Activated CD4-positive, alpha-beta T cell treated with anti-CD3 and anti-CD28 coated beads, Interleukin-2, amount 10 ng/mL, durations not matched to agents 7 days and 5 days (primary cell): ENCODE measurements at places on chromosomes 5 and 9. TPM values are rescaled to one million over a fixed set of nuclear protein-coding genes. Genes with fewer than 3 reads are reported as not detected.

SPATA31E1 gene
- not detected for total RNA-seq

LRRC19 gene
- total RNA-seq: not detected

ECM2 gene
- total RNA-seq: not detected

SHOC1 gene
- not detected for total RNA-seq

PFN3 gene
- not detected for total RNA-seq

FNIP1 gene
- total RNA-seq: 24.8 TPM

ZBTB34 gene
- total RNA-seq: 8.7 TPM

DNA sequence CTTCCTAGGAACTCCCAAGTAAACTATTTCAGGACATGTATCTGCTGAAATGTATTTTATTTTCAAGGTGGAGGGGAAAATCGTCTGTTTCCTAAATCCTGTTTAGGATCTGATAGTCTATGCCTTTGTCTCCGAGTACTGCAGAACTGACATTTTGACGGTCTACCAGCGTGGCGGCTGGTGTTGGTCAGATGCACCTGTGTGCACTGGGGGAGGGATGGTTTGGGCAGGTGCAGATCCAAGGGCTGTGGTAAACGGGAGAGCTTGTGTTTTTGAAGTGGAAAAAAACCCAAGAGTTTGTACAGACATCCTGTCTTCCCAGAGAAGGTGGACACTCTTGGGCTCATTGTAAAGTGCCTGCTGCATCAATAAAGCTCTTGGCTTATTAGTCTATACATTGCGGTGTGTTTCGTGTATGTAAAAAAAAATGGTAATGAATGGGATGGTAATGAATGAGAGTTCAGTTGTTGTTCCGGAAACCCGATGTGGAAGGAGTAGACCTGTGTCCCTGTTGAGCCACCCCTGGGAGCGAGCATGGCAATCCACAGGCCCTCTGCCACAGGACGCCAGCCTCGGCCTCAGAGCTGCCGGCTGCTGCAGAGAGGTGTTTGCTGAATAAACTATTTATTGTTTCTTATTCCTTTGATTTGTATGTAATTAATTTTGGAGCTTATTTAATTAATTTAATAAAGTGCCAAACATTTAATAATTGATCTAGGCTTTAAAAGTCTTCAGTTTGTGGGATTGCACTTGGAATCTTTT, 15.3 kb downstream of the ARPC5L start:
- DNase-seq: no peak

- DNase-seq: no peak
Observed at GRCh38 chr9:10127867-10128266, 484.9 kb downstream of the PTPRD start.

GRCh38 chr9:113910036-113910639, 34.0 kb downstream of the ZNF618 start:
- DNase-seq: no peak

- DNase-seq: no peak
Observed at GRCh38 chr9:126403397-126403796, 76.8 kb downstream of the MVB12B start.

DNA sequence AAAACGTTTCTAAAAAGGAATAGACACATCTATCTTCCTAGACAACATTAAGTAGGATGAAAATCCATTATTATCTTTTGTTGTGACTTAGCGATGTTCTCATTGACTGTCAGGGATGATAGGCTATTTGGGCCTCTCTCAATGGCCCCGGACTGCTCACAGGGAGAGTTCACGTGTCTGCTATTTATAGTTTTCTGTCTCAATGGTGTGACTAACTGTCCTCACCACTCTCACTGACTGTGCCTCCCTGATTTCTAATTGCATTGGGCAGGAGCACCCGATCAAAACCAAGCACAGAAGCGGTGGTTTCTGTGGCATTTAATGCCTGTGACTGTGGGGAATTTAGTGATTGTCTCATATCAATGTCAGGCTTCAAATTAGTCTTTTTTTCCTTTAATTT, 286.7 kb upstream of the KLF9 start:
- no peak for DNase-seq

DNA sequence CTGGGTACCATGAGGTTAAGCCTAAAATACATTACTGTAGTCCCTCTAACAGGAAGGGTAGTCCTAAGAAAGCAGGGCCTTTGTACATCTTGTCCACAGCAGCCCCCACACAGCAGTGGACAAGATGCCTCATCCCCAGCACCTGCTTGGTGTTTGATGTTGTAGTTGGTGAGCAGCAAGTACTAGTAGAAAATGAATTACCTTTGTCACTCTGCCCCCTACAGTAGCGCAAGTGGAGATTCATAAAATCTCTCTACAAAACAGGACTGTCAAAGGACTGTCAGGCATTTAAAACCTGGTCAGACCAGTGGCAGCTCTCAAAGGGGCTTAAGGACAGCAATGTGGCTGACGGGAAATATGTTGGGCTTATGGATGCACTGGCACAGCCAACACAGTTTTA, 122.5 kb downstream of the TMEM174 start:
- no peak for DNase-seq

- DNase-seq: no peak
Observed at GRCh38 chr5:163407034-163407655, 30.2 kb upstream of the CCNG1 start.

GRCh38 chr5:65264420-65264819, 217.3 kb downstream of the ADAMTS6 start:
- DNase-seq: no peak

DNA sequence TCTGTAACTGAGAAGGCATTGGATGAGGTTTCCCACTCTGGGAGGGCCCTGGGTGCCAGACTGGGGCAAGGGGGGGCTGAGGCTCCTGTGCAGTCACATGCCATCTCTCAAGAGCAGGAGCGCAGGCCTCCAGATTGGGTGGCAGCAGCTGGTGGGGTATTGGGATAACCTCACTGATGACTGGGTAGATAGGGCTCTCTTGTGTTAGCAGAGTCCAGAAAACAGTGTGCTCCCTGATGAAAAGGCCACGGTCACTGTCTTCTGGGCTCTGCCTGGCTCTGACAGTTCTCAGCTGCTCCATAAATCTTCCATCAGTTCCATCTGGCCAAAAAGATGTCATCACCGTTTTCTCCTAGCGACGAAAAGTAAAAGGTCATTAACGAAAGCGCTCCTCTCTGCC, 21.8 kb upstream of the NKX2-5 start:
- DNase-seq: no peak

- no peak for DNase-seq
Observed at GRCh38 chr9:127172066-127172707, 49.8 kb upstream of the ANGPTL2 start.

DNA sequence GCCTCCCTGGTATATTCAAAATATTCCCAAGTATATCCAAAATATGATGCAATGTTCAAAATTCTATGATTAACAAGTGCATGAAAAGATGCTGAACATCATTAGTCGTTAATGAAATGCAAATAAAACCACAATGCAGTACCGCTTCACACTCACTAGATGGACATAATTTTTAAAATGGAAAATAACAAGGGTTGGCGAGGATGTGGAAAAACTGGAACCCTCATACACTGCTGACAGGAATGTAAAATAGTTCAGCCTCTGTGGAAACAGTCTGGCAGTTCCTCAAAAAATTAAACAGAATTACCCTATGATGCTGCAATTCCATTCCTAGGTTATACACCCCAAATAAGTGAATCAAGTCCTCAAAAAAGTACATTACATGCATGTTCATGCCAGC, 36.1 kb upstream of the MYOT start:
- no peak for DNase-seq

GRCh38 chr9:7273575-7273974, 515.8 kb downstream of the KDM4C start:
- no peak for DNase-seq

GRCh38 chr5:138238034-138238433, 24.9 kb upstream of the CDC23 start:
- DNase-seq: no peak

DNA sequence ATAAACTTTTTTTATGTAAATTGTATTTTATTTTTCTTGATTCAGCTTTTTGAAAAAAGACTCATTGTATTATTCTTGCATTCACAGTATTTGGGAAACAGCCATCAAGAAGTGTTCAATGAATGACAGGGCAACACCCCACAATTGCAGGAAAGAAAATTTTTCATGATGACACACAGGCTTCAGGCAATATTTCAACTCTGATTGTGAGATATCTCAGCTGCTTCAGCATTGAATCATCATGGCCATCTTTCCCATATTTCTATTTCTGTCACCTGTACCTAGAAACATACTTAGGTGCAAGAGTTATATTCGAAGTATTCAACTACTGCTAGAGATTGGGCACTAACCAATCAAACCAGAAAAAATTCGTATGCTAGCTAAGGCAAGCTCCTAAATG, 446.0 kb downstream of the ISL1 start:
- no peak for DNase-seq

GRCh38 chr5:44842496-44843282, 33.9 kb downstream of the MRPS30 start:
- DNase-seq: no peak

GRCh38 chr5:111635916-111636570, 121.0 kb downstream of the NREP start:
- no peak for DNase-seq

DNA sequence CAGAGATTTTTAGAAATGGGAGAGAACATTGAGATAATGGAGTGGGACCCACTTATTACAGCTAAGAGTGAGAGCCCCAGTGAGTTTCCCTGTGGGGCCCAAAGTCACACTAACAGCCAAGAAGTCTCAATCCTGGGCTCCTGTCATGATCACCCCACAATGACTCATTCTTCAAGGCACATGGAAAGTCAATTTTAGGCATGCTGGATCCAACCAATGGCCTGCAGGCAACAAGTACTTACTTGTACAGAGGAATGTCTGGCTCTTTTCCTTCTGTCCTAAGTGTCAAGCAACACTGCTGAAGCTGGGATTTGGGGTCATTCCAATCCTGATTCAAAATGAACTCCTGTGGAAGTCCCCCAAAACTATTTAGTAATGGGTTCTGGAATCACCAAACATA, 123.1 kb downstream of the DROSHA start:
- no peak for DNase-seq

DNA sequence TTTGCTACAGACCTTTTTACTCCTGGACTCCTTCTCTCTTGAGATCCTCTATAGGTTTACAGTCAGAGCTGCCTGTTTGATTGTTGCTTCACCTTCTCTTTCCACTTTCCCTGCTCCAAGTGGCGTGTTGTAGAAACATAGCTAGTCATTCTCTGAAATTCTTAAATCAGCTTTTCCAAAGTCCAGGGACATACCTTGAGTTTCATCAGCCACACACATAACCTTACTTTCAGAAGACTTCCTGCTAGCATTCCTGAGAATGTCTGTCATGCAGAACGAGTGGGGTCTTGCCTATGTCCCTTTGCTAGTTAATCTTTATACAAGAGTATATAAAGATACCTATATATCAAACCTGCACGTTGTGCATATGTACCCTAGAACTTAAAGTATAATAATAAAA, 230.3 kb upstream of the ZNF462 start:
- no peak for DNase-seq

DNA sequence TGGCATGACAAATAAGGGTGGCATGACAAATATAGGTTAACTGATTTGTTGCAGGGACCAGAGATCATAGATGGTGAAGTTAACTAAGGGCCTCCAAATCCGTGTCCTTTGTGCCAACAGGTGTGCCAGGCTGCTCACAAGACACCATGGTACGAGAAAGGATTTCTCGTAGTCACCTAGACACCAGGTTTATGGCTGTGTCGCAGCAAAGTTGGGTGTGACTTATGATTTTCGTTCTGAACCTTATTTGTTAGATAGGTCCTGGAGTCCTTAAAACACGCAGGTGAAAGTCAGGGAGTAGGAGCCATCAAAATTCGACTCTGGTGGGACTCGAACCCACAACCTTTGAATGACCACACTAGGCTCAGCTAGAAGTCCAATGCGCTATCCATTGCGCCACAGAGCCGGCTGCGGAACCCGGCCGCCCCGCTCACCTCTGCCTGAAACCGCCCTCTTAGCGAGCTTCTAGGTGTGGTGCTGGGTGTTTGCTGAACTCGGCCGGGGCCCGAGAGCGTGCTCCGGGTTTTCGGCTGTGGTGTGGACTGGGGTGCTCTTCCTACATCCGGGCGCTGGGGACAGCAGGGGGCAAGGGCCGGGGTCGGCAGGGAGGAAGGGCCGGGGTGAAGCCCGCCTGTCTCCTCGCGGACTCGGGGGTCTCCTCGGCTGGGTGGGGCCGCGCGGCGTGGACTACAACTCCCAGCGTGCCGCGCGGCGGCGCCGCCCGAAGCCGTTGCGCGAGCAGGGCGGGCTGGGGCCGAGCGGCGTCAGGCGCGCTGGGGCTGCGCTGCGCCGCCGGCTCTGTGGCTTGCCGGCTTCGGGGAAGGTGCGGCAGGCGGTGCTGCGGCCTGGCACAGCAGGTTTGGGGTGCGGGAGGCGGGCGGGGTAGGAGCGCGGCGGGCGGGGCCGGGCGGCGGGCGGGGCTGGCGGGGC, at the start of gene SLC27A4:
Gene SLC27A4 (plus strand): TSS at position 767 of the 930 bp plus-strand sequence. CDS start 2,606 bp downstream, outside the sequence.
- peak; percentile 84 for DNase-seq

DNA sequence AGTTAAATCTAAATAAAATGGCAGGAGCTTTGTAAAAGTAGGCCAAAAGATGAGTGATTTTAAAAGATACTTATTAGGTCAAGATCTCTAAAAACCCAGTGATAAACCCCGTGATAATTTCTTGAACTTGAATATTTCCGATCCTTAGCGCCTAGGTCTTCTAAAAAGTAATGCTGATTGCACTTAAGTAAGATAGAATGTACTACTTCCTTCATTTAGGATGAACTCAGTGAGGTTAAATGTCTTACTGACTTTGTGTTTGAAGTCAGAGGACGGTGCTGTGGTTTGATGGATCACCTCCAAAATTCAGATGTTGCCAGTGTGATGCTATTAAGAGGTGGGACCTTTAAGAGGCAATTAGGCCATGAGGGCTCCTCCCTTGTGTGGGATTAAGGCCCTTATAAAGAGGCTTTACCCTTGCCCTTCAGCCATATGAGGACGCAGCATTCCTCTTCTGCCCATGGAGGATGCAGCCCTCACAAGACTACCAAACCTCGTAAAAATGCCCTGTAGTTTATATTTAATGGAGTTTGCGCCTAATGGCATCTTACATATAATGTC, 130.1 kb downstream of the TRIO start:
- DNase-seq: no peak

- DNase-seq: no peak
Observed at GRCh38 chr9:133273819-133274218, 1.2 kb downstream of the ABO start.

DNA sequence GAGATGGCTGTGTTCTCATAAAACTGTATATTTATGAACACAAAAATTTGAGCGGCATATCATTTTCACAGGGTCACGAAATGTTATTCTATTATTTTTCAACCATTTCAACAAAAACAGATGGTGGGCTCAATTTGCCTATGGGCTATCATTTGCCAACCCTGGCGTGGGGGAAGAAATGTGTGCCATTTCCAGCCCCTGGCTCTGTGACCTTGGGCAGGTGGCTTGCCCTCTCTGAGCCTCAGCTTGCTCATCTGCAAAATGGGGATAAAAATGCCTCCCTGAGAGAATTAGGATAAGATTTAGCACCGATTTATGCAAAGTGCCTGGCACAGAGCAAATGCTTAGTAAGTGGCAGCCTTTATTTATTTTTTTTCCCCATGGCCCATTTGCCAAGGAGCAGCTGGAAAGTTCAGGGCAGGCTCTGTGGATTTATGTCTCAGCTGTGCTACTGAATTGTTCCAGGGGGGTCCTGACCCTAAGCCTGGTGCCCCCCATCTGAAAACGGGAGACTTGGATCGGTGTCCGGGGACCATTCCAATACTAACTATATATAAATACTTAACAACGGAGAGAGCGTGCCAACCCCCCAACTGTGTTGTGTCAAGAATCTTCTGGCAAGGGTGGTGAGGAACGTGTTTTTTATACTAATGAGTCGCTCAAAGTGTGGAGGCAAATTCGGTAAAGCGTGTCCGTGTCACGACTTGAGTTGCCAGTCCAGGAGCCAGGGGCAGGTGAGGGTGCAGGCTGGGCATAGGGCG, 34.5 kb downstream of the HRH2 start:
- DNase-seq: no peak
